DMS79 treated with DMSO at 0.1 percent for 48 hours (cell line): ENCODE measurements at places on chromosomes 7 and 10.
A peak's percentile ranks its signal among the peaks of the same experiment; 100 is the strongest.

DNA sequence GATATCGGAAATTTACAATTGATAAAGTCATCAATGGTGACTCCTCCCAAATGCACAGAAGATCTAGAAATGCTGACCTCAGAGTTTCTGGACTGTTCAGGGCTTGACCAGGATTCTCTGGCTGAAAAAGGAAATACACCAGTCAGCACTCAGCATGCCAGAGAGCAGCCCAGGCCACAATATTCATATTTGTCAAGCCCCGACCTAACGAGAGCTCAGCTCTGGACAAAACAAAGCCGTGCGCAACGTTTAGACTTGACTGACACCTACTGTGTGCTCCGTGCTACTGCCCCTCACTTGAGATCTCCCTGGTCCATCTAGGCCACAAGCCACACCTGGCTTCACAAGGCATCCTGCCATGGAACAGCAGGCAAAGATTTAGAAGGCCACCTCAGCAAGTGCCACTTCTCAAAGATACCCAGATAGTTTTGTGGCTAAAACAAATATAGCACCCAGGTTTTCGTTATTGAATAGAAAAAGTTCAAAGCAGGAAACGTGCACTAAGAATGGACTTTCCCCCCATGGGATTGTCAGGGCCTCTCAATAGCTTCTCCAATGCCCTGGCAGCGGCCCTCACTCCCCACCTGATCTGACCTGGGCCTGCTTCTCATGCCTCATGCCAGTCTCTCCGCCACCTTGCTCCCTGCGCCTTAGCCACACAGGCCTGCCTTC is 218.3 kb downstream of the FAM107B start:
- no peak for DNase-seq

GRCh38 chr7:157526913-157527634 is 190.3 kb downstream of the DNAJB6 start:
- no peak for DNase-seq

- no peak for DNase-seq
These were observed 47.6 kb upstream of the TMEM72 start for GRCh38 chr10:44863344-44864047.

GRCh38 chr7:99653754-99654153 is 26.0 kb downstream of the CYP3A5 start:
- no peak for DNase-seq

DNA sequence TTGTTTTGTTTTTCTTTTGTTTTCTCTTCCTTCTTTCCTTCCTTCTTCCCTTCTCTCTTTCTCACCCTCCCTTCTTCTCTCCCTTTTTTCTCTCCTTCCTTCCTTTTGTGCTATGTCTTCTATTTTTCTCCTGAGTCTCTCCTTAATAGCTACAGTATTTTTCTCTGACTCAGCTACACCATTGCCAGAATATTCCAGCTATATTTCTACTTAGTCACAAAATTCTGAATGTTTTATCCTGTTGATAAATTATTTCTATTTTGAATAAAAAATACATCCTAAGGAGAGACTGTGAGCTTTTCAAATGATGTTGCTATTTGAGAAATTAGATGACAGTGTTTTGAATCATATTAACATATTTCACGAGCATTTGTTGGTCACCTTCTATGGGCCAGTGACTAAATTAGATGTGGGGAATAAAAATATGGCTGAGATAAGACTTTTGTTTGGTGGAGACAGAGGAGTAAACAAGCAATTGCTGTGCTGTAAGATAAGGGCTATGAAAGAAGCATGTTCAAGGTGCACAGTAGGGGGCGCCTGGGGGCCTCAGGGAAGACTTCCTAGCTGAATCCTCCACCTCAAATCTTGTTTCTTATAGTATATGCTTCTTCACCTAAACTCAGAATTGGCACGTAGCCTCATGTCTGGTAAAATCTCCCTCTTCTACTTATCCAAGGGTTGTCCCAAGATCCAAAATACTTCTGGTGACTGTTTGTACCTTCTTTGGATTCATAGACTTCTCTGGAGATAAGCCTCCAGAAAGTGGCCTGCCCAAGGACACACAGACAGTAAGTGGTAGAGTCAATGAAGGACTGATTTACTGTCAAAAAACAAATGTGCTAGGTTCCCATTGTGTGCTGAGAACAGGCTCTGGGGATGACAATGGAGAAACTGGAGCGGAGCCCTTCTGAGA is 115.5 kb upstream of the CREB5 start:
- DNase-seq, result peak; percentile 3

DNA sequence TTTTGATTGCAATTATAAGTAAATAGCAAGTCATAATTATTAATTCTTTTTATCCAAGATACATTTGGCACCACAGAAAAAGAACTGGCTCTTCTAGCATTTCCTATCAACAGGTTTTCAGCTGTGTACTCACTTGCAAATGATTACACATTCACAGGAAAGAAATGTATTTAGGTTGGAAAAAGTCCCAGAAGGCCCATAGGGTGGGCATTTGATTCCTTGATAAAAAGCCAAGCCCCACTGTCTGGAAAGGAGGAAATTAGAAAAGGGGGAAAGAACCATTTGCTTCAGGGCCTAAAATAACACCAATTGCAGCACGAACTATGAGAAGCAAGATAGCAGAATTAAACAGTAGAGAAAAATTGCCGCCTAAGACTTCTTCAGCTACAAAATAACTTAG is 80.8 kb upstream of the COL1A2 start:
- no peak for DNase-seq

DNA sequence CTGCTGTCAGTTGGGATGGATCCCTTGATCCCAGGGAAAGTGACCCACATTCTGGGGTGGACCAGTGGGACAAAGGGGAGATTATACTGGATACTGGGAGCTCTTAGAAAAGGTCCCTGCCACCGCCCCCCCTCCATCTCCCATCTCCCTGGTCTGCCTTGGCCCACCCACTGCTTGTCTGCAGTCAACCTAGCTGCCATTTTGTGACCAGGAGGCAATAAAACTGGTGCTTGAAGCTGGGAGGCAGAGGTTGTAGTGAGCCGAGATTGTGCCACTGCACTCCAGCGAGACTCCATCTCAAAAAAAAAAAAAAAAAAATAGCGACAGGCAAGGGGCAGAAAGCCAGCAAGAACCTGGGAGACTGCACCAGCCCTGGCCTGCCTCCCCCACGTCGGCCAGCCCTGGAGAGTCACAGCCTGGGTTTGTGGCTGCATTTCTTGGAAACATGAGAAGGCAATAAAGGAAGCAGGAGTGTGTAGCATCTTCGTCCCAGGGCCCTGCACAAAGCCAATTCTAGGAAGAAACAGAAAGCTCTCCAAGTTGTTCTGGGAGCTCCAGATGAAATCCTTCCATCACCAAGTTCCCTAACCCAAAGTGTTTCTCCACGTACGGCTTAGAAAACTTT is 4.7 kb upstream of the ARPC1B start:
- DNase-seq, result no peak

DNA sequence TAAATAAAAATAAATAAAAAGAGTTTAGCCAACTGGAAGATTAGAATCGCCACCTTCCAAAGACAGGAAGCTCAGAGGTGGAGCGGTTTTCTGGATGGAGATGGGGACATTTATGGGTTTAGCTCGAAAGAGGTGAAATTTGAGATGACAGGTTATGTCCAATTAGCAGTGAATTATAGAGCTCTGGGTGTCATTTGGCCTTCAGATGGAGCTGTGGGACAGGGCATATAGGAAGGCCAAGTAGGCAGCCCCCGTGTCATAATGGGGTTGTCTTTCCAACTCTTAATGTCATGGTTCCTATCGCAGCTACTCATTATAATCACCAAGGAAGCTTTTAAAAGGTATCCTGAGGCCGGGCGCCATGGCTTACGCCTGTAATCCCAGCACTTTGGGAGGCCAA is 21.0 kb upstream of the EEPD1 start:
- no peak for DNase-seq
